ENCODE measurements at places on chromosomes 6 and 20.

GRCh38 chr20:45352729-45353128 is 4.5 kb upstream of the SDC4 start:
- no peak for DNase-seq

GRCh38 chr6:36290668-36291620 is 21.1 kb downstream of the PNPLA1 start:
- no peak for DNase-seq

DNA sequence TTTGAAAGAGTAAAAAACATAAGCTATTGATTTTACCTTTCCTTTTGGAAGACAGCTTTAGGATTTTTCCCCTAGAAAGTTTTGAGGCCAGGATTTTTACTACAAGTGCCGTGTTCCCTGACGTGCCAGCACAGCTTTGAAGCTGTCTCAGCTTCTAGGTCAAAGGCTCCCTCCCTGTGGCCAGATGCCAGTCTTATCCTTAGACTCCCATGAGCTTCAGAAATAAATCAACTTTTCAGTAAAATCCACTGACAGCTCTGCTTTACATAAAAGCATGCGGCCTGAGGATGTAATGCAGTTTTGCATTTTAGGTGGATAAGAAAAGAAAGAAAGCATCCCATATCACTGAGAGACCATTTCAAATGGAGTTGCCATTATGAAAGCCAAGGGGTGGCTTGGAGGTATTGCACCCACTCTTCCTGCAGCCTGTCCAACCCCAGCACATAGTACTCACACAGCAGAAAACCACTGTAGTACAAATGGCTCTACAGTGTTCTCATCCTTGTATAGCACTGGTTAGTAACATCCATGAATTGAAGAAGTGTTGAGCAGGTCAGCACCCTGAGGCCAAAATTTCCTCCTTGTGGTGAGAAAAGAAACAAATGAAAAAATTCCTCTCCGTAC is 15.2 kb upstream of the ATXN1 start:
- no peak for DNase-seq

DNA sequence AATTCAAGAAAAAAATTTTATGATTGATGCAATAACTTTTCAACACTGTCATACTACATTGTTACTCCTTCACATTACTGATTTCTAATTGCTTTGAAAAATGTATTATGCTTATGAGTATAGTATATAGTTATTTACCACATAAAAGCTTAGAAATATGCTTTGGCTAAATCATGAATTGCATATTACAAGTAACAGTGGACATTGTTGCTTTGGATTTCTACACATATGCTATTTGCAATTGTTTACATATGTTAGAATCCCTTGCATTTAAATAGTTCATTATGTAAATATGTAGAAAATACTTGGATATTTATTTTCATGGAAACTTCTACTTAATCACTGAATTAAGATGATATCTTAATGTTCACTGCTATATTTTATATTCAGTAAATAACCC is 577.5 kb downstream of the QKI start:
- no peak for DNase-seq

DNA sequence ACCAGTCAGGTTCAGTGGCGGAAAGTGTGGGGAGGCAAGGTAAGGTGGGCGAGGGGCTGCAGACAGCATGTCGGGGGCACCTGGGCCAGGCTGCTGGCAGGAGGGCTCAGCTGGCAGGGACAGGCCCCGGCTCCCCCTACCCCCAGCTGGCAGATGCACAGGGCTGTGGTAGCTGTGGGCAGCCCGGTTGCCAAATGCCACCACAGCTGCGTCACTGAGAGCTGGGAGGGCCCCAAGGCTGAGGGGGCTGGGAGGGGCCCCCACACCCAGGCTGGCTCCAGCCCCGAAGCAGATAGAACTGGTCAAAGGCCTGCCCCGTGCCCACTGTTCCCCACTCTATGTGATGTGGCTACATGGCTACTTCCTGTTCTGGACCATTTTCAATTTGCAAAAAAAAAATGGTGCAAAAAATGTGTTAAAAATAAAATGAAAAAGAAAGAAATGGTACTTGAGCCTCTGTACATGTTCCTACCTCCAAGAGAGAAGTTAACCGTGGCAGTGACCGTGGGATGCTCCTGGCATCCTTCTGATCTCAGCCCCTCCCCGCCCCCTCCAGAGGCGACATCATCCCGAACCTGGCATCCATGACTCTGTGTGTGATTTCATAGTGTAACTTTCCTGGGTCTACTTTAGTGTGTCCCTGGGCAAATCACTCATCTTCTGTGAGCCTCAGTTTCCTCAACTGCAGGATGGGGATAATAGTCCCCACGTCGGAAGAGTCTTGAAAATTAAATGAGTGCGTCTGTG is 64.4 kb downstream of the UBE2V1 start:
- no peak for DNase-seq

- no peak for DNase-seq
Observed at GRCh38 chr6:149162924-149163323, 154.6 kb upstream of the TAB2 start.

DNA sequence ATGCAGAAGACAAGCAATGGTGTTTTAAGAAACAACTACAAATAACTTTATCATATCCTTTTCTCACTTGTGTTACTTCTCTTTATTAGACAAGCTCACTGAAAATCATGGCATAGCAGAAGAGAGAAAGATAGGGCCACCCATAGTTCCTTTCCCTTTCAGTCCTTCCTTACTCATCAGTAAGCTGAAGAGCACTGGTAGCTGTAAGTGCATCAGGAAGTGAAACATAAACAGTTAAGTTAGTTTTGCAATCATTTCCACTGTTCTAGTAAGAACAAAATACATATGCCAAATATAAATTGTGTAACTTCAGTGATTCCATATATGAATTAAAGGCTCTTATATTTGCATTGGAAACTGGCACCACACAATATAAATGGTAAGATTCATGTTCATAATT is 220.1 kb downstream of the HACE1 start:
- DNase-seq: peak; percentile 7

GRCh38 chr6:45702849-45703739 is 312.6 kb downstream of the CLIC5 start:
- no peak for DNase-seq

DNA sequence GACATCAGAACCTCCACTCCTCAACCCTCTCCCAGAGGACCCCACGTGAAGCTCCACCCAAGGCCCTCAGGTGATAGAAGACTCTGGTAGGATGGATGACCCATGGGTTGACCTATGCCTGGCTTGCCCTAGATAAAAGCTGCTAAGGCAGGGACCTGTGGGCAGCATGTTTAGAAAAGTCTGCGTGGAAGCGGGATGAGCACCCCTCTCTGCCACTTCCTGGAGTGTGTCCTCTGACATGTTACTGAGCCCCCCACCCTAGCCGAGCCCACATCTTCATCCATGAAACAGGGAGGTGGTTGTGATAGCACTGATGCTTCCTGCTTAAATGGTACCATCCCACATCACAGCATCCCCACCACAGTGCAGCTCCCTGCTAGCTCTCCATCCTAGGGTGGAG is 21.8 kb downstream of the MOCS1 start:
- DNase-seq: no peak

GRCh38 chr6:30763155-30763617 is 18.8 kb upstream of the IER3 start:
- no peak for DNase-seq

- no peak for DNase-seq
Observed at GRCh38 chr6:113862112-113862511, 5.0 kb downstream of the MARCKS start.

- no peak for DNase-seq
Observed at GRCh38 chr6:51495096-51495495, 592.3 kb downstream of the PKHD1 start.

- DNase-seq: no peak
Observed at GRCh38 chr6:2215342-2215741, 30.1 kb downstream of the GMDS start.

DNA sequence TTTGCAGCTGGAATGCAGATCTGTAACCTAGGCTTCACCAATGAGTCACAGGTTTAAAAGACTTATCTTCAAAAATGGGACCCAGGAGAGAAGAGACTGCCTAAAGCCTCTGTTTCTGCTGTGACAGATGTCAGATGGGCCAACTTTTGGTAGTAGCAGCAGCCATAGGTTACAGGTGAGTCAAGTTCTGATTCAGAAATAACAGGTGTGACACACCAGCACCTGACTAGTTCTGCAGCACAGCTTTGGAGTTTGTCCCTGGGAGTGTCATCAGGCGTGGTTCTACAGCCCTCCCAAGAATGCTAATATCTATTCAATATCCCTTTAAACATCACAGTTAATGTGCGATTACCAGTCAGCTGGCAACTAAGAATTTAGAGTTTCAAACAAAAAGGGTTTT is 121.9 kb upstream of the BTN3A2 start:
- DNase-seq: no peak

GRCh38 chr20:42402455-42402854 is 784.3 kb upstream of the CHD6 start:
- DNase-seq: no peak

GRCh38 chr20:22716821-22717351 is 132.5 kb upstream of the FOXA2 start:
- DNase-seq: no peak

- DNase-seq: no peak
Observed at GRCh38 chr6:29908710-29909109, 33.6 kb upstream of the HLA-A start.

GRCh38 chr20:34744847-34745246 is 40.7 kb downstream of the TP53INP2 start:
- no peak for DNase-seq

DNA sequence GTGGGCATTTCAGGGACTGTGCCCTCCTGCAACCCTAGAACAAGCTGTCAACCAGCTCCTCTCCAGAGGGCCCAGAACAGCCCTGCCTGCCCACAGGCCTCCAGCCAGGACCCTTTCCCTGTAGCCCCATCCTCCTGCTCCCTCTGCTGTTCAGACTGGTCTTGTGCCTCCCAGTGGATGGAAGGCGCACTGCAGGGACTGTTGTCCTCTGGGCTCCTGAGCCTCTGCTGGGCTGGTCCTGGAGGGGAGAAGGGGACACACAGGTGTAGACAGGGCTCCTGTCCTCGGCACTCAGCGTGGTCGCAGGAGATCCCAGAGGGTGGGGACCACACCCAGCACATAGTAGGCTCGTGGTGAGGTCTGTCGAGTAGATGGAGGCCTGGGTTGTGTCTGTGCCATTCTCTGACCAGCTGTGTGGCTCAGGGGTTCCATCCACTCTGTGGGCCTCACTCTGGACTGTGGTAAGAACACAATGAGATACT is 11.5 kb downstream of the ITPR3 start:
- no peak for DNase-seq

GRCh38 chr20:36487069-36487468 is 54.2 kb upstream of the MYL9 start:
- DNase-seq: no peak

- DNase-seq: no peak
Observed at GRCh38 chr6:111573892-111574797, 31.5 kb downstream of the TRAF3IP2 start.

DNA sequence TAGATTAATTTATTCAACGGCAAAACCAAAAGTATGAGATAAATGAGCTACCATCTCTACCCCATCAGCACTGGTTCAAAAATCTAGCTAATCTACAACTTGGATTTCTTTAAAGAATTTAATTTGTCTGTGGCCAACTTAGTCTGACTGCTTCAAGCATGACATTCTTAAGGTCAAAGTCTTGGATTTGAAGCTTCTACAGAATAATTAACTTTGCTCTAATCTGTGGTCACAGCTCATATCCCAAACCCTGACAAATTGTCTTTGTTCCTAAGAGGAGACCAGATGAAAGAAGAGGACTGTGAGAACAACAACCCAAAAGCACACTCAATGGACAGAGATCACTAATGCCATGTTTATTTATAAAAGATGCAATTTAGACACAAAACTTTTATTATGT is 166.9 kb upstream of the EPHA7 start:
- DNase-seq: no peak

DNA sequence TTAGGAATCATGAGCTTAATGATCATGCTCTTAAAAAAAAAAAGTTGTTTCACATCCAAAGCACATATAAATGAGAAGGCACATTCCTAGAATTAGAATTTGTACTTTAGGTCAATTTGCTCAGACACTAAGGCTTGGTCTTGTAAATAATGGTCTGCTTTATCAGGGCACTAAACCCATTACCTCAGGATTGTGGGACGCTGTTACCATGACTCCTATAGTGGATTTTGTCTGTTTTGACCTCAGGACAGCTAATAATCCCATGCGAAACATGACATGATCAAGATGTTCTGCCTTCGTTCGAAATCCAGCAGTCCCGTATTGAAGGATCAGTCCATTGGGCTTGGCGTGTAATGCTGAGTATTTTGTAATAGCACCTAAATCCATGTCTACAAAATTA is 2.4 kb downstream of the PGM3 start:
- DNase-seq: no peak

- DNase-seq: no peak
Observed at GRCh38 chr20:62019144-62019805, 46.4 kb downstream of the TAF4 start.

DNA sequence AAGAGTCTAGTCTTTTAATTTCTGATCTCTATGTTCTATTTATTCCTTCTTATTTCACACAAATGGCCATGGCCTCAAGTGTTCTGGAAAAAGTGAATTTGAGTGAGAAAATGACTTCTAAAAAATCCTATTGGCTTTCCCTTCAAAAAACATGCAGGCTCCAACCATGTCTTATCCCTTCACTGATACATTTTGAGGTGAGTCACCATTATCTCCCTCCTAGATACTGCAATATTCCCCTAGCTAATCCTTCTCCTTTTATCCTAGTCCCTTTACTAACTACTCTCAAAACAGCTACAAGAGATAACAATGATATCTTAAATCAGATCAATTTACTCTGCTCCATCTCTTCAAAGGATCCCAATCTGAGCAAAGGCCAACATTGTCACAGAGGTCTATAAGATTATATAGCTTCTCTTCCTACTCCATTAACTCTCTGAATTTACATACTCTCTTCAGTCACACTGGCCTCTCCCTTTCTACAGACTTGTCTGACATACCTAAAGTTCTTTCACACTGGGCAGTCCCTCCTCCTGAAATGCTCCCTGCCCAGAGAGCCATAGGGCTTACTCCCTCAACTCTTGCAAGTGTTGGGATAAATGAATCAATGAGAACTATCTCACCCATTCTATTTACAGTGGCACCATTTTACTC is 129.2 kb downstream of the TENT5A start:
- DNase-seq: no peak

GRCh38 chr6:101263596-101263995 is 129.9 kb upstream of the GRIK2 start:
- no peak for DNase-seq

Measured in T-helper 2 cell (primary cell).